ENCODE measurements at places on chromosomes 7 and 10.
A peak's percentile ranks its signal among the peaks of the same experiment; 100 is the strongest.

DNA sequence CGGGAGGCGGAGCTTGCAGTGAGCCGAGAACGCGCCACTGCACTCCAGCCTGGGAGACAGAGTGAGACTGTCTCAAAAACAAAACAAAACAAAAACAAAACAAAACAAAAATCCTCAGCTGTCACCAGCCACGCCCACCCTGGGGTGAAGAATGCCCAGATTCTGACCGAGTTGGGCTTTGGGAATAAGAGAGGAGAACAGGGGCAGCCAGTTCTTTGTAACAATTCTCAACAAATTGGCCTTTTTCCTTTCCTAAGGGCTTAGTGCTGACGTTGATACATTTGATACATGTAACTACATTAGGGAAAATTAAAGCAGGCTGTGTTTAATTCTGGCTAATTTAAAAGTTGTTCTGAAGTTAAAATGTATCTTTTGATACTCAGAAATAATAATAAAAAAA lies 121.0 kb downstream of the EPC1 start:
- DNase-seq = no peak

DNA sequence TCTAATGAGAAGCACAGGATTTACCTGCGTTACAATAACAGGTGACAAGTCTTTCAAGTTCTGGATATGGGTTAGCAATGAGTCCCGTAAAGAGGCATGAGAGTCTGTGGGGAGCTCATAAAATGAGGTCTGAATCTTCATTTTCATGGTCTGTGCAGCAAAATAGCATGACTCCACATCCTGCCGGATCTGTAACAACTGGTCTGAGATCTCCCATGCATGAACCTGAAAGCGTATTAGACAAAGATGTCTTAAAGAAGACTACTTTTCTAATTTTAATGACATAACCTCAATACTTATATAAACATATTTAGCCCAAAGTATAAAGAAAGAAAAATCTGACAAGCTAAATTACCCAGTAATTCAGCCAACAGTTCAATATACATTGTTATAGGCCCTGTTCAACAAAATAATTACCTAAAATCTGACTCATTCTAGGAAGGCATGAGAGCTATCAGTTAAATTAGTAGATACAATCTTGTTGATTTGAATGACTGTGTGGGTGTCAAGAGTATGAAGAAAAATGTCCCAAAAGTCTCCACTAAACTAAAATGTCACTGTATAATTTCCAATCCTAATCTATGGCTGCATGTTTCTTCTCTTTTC lies 36.9 kb downstream of the TNPO3 start:
- no peak for DNase-seq

DNA sequence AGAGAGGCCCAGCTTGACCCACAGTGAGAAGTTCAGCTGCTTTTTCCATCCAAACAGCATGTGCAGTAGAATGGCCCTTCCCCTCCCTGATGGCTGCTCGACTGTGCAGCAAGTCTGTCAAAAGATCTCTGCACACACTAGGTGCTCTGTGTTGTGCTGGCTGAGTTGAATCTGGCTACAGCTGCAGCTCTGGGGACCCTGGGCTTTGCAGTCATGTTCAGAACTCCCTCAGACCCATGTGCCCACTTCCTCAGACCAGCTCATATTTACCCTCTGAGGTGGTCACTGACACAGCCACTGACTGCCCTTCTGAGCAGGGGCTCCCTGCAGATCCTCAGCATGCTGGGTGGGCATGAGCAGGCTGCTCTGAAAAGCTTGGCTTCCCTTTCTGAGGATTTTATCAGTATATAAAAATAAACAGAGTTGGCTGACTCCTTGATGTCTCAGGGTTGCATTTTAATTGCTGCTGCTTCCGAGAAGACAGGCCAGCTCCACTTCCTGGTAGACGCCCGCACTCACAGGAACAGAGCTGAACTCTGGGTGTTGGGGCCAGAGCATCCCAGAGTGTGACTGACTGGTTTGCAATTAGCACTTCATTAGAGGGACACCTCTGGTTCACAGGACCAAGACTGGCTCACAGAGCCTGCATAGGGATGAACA lies 507.9 kb downstream of the RPS24 start:
- DNase-seq = no peak

DNA sequence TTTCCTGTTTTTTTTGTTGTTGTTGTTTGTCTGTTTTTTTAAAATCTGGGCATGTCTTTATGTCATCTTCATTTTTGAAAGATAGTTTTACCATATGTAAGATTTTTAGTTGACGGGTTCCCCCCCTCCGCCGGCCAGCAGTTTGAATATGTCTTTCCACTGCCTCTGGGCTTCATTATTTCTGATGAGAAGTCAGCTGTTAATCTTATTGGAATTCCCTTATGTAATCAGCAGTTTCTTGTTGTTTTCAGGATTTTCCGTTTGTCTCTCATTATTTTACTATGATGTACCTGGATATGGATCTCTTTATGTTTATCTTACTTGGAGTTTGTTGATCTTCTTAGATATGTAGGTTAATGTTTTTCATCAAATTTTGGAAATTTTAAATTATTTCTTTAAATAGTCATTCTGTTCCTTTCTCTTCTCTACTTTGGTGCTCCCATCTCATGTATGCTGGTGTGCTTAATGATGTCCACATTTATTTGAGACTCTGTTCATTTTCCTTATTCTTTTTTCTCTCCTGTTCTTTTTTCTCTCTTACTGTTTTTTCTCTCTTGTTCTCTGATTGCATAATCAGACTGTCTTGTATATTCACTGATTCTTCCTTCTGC lies 9.7 kb downstream of the EXOC6 start:
- DNase-seq = no peak

DNA sequence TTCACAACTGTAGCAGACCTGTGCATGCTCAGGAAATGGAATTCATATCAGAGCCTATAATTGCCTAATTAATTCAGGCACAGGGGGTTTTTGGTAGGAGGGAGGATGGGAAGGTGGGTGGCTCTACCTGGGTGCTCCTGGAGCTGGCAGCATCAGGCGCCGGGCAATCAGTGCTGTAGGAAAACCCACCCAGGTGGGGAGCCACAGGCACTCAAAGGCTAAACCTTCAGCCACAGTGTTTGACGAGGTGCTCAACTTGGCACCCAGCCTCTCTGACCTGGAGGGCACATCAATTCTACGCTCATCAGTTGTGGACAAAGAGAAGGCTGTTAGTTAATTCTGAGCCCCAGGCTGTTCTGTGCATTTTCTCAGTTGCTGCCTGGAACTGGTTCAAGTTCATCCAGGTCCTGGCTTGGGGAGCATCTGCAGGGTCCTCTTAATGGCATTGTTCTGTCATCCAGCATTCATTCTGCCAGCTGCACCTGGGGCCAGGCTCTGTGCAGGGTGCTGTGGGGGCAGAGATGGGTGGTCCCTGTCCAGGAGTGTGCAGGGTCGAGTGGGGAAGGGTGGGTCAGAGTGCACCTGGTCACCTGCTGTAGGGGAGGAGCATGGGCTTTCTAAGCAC lies 54.1 kb upstream of the NPTX2 start:
- DNase-seq = no peak

- no peak for DNase-seq
Observed at GRCh38 chr7:118517275-118517674, 292.8 kb downstream of the ANKRD7 start.

DNA sequence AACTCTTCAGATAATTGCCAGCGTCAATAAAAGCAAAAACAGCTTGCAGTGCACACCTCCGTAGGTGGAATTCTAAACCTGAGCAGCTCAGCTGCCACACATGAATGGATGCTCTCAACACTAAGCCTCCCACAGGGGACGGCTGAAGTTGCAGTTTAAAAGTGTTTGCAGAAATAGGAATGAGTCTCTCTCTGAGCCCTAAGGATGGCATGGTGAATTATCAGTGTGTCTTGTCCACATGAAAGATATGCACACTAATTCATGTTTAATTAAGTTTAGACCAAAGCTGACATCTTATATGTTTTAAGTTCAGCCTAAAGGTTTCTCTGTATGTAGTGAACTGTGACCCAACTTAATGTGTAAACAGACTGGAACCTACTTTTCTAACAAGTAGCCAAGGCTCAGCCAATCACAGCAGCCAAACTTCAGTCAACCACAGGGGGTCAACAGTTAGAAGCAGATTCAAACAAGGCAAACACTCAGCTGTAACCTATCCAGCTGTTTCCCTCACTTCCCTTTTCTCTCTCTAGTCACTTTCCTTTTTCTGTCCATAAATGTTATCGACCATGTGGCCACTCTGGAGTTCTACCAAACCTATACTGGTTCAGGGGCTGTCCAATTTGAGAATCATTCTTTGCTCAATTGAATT lies 38.1 kb downstream of the CTTNBP2 start:
- DNase-seq = no peak

GRCh38 chr7:29469281-29469680 lies 94.4 kb upstream of the PRR15 start:
- no peak for DNase-seq

- DNase-seq = no peak
Observed at GRCh38 chr7:81007051-81007450, 88.2 kb upstream of the SEMA3C start.

DNA sequence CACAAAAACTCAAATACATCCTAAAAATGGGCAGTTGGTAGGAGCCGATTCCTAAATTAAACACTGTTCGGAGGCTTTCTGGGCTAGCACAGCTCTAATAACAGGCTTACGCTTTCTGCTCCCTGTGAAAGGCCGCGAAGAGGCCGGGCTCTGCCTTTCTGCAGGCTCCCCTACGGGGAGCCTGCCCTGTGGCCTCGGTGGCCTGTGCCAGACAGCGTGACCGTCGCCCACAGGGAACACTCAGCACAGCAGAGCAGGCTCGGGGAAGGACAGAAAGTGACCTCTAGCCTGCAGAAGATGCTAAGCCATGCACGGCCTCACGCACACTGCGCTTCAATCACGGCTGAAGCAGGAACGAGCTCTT lies 64.2 kb downstream of the DIP2C start:
- no peak for DNase-seq

DNA sequence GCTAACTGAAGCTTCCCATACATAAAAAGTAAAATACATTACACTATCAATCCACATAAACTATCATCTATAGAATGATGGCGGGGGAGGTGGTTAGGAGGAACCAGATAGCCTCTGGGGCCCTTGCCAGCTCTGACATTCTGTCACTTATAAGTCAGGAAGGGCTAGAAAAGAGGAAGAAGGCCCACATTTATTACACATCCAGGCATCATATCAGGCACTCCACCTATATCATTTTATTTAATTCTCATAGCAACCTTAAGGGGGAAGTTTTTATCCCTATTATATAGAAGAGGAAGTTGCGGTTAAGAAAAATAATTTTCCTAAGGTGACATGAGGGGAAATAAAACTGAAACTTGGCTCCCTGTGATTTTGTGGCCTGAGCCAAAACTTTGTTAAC lies 29.9 kb downstream of the HEPACAM2 start:
- DNase-seq = no peak

DNA sequence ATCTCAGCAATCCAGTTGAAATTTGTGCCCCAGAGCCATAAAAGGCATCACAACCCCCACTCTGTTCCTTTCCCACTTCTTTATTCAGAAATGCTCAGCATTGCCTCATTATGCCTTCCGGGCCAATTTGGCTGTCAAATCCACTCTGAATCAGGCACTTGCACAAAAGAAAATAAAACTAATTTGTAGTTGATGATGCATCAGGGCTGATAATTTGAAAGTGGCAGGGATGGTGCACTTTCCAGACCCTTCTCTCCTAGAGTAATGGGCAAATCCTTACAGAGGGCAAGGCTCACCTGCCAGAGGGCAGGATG lies 147.9 kb upstream of the PDE1C start:
- DNase-seq = no peak

GRCh38 chr7:134720091-134720935 lies 59.1 kb upstream of the CALD1 start:
- no peak for DNase-seq

- no peak for DNase-seq
Observed at GRCh38 chr10:71059054-71059818, 153.1 kb upstream of the UNC5B start.

DNA sequence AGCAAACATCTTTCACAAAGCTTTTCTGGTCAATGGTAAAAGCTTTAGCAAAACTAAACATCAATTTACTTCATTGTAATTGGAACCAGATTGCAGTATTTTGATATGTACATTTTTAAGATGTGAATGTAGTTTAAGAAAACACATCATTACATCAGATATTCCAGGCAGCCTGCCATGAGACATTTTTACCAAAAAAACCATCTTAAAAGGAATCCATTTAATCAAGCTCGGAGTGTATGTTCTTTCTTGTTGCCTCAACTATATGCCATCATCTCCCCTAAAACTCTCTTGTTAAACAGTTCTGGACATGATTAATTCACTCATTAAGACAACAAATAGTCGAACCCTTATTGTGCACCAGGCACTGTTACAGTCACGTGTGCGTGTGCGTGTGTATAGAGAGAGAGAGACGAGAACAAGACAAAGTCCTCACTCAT lies 97.5 kb downstream of the UBE2H start:
- peak; percentile 97 for DNase-seq

DNA sequence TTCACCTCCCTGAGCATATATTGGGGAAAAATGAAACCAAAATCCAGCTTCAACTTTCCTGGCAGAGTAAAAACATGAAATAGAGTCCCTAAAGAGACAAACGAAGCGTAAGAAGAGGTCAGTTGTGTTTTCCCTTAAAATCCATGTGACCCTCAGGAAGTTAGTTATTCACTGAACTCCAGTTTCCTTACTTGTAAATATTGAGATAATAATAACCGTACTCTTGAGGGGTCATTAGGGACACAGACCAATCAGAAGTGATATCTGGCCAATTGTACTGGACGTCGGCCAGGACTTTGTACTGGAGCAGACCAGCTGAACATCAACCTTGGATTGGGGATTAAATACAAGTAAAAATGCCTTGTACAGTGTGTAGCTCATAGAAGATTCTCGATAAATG lies 167.0 kb downstream of the GATA3 start:
- no peak for DNase-seq

- no peak for DNase-seq
Observed at GRCh38 chr10:122665329-122665860, 34.3 kb downstream of the C10orf120 start.

DNA sequence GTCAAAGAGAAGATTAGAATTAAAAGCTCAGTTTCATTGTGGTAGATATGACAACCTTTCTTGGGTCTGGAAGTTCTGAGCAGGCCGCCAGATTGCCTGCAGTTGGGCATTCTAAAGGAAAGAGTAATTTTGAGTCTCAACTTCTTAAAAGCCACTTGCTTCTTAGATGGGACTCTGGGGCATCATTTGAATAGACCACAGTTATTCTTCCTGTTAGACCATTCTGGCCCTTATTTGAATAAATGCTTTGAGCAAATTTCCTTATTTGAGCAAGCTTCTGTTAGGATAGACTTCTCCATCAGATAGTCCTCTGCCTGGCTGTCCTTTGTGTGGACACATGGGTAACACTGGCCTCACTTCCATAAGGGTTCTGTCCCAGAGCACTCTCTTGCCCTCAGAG lies 40.2 kb downstream of the SND1 start:
- DNase-seq = no peak

DNA sequence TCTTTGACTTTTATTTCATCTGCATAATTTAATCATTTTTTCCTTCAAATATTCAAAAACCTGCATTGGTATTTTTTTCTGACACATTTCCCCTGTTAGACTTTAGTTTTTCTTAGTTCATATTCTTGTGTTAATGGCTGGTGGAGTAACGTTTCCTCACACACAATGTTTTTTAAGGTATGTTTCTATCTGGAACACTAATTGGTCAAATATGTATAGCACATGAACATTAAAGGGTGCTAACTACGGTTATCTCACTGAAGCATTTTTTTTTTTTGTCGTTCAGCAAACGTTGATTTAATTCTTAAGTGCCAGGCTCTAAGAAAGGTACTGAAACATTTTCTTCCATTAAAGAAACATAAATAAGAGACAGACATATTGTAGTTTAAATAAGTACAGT lies 87.7 kb downstream of the PTPRZ1 start:
- DNase-seq = no peak

GRCh38 chr10:73888514-73888913 lies 14.2 kb upstream of the CAMK2G start:
- DNase-seq = no peak

Measured in AG09309 (cell line).